NCI-H2227 treated with DMSO at 0.1 percent for 48 hours (cell line): ENCODE measurements at places on chromosomes 2 and 18.

GRCh38 chr2:169258045-169258601, 104.2 kb downstream of the LRP2 start:
- no peak for DNase-seq

DNA sequence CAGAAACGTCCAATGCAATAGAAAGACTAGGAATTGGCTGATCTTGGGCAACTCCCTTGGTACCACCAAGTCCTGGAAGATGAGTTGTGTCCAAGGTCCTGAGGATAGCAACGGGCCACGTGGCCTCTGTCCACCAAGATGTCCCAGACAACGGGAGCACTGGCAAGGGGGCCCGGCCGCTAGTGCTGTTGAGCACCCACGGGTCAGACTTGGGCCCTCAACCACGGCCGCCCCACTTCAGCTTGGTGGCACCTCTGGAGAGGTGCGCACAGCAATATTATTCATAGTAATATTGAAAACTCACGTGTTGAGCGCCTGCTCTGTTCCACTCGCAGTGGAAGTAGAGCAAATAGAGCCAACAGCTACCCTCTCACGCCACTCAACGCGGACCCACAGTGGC, 19.0 kb downstream of the PASK start:
- DNase-seq, result no peak

DNA sequence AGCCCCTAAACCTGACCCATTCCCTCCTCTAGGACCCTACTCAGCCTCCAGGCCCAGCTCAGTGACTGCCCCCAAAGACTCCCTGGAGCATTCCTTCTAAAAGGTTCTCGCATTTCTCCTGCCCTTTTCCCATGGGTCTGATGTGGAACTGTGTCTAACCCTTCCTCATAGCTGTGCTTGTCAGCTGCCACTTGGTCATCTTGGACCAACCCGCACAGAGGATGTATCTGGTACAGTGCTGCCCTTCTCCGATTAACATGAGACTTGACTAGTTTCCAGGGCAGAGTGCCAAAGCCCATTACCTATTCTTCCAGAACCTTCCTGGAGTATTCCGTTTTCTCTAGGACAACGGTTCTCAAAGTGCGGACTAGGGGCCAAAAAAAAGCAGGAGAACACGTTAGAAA, 518 bp upstream of the NFU1 start:
- DNase-seq, result no peak

DNA sequence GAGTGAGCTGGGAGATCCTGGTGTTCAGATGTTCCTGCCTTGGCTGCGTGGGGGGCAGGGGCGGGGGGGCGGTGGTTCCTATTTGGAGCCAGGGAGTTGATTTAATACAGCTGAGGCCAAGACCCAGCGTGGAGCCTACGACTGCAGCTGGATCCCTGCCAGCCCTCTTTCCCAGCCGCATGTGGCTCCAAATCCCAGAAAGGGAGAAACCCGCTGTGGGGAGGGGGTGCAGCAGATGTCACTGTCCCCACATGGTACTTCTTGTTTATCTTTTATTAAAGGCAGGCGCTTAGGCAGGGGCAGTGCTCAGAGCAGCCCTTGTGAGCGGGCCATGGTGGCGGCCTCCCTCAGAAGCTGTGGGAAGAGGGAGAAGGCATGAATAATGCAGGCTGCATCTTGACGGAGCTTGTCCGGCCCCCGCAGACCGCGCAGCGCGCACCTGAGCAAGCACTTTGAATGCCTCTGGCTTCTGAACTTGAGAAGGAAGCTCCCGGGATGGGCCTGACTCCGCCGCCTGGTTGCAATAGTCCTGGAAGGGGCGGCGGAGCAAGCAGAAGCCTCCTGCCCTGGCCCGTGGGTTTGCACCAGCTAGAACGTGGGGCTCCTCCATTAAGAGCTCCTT, 112.1 kb downstream of the GLI2 start:
- DNase-seq, result peak; percentile 65

DNA sequence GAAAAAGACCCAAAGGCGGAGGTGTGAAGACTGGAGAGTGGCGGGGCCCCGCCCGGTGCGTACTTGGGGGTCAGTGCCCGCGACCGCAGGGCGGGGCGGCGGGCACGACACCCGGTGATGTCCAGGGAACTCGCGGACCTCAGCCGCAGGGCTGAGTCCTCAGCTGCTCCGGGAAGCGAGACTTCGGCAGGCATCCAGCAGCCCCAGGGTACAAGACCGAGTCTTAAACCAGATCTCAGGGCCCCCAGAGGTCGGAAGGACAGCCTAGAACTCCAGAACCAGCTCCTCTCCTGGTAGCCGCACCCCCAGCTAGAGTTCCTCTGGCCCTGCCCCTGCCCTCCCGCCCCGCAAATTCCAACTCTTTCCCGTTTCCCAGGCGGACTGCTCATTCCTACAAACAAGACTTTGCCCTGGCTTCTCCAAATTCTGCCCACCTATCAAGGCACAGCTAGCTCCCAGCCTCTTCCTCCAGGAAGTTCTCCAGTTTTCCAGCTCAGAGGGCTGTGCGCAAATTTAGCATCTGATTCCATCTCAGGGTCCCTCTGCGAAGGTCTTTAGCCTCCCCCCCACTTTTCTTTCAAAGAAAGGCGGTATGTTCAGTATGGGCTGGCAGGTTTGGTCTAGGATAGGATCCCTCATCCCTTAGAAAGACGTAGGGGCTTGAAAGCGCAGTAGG, 26.0 kb upstream of the NOTO start:
- DNase-seq, result no peak

DNA sequence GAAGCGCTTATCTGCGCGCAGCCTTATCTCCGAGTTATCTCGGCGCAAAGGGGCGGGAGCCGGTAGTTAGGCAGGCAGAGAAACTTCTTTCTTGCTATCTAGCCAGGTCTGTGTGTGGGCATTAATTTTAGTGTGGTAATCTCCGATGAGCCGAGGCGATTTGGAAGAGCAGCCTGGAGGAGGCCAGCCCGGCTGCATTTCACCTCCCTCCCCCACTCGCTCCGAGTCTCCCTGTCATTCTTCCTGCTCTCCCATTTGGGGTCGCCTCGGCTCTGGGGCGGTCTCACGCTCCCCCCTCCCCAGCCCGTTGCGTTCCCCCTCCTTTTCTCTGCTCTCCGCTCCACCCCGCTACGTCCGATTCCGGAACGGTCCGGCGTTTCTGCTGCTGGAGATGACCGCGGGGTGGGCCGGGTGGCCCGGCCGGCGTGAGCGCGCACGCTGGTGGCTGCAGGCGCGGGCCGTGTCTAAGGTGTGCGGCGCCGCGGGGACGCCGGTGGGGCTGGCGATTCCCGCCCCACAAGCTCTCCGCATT, 566 bp downstream of the GATA6 start:
- DNase-seq, result no peak

GRCh38 chr2:45388541-45389100, 222.4 kb downstream of the SRBD1 start:
- DNase-seq, result no peak

DNA sequence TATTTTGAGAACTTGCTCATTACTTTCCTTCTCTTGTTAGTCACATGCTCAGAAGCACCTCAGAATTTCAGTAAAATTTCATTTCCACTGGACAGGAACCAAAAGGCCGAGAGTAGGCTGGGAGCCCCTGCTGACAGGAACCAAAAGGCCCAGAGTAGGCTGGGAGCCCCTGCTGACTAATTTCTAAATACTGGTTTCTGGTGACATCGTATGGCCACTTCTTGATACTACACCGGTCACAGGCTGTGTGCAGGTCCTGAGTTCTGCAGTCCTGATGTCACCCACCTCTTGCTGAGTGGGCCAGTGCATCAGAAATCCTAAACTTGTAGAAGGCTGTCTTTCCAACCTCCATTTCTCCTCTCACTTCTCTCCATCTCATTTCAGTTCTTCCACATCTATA, 17.7 kb upstream of the EN1 start:
- peak; percentile 6 for DNase-seq

DNA sequence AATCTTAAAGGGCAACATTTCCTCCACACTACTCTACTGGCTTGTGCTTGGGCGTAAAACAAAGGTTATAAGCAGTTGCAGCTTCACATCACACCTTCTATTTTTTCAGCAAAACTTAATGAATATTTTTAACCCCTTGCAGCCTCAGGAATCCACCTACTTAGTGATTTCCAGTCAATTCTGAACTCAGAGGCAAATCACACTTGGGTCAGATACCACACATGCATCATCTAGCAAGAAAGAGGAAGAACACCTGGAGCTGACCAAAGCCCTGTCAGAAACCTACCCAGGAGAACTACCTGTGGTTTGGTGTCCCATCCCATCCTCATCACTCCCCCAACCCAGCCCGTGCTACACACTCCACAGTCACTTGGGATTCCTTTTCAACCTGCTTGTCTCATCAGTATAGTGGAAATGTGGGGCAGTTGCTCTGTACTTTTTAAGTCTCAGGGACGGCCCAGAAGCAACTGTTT, 25.5 kb downstream of the PIAS2 start:
- no peak for DNase-seq

DNA sequence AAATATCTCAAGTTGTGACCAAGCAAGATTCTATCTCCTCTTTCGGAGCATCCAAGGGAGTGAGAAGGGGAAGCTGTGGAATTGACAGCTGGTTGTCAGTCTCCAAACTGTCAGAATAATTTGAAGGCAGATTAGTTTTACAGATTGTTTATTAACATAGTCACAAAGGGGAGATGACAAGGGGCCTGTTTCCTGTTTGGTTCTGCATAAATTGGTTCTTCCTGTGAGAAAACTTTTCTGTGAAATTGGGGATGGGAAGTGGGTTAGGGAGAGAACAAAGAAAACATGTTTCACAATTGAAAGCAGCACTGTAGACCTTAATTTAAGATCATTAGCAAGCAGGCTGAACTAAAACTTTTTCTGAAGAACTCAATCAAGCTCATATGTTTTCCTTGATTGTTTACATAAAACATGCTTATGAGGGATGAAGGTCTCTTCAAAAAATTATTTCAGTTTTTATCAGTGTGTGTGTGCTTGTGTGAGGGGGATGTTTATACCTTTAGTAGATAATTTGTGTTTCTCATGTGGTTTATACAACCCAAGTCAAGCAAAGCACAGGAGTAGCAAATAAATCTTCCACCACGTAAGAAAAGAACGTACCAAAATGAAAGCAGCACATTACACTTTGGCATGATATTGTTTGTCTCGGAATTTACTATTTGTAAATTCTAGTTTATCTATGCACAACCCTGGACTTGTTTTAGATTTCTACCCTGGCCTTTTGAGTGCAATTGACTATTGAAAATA, 604.9 kb upstream of the CDH2 start:
- DNase-seq, result no peak

GRCh38 chr2:127597046-127597983, 48.6 kb upstream of the GPR17 start:
- DNase-seq, result no peak

- no peak for DNase-seq
These were observed 159.4 kb downstream of the UBE2E3 start for GRCh38 chr2:181139831-181140230.

DNA sequence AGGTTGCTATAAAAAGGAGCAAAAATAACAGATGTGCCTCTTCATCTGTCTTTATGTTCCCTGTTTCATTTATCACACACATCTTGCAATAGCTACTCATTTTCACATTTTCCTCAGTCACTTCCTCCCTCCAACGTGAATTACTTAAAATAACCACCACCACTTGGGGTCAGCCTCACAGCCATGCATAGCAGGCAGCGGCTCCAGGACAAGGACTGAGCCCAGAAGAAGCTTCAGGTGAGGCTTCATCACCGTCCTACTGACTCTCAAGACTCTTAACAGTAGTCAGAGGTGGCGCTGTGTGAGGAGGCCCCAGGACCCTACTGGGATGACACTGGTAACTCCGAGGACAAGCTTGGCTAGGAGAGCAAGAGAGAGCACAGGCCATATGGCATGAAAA, 15.5 kb upstream of the ST8SIA5 start:
- DNase-seq, result no peak
